ENCODE measurements at places on chromosomes 5 and 9.
A peak's percentile ranks its signal among the peaks of the same experiment; 100 is the strongest.

- no peak for DNase-seq
These were observed 12.0 kb upstream of the NEUROG1 start for GRCh38 chr5:135547590-135548254.

GRCh38 chr5:173108914-173109313 lies 35.4 kb upstream of the BNIP1 start:
- DNase-seq, result no peak

- DNase-seq, result peak; percentile 3
These were observed 120.2 kb upstream of the CCDC152 start for GRCh38 chr5:42636425-42636824.

DNA sequence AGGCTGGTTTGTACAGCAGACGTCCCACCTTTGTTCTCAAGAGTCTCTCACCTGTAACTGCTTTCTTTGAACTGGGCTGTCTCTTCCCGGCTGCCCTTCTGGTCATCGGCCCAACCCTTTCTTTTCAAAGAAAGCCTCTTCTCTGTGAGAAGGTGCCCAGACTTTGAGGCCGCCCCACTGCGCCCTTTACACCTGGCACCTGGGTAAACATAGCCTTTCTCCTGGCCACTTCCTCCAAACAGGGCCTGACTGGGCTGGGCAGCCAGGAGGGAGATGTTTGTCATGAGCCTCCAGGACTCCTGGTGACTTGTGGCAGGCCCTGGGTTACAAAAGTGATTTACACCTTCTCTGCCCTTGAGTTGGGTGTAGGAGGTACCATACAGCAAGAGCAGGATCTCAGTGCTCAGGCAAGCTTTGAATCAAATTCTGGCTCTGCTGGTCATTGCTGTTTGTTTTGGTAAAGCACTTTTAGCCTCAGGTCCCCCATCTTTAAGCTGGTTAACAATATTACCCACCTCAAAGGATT lies 127.2 kb upstream of the CXCL14 start:
- no peak for DNase-seq

DNA sequence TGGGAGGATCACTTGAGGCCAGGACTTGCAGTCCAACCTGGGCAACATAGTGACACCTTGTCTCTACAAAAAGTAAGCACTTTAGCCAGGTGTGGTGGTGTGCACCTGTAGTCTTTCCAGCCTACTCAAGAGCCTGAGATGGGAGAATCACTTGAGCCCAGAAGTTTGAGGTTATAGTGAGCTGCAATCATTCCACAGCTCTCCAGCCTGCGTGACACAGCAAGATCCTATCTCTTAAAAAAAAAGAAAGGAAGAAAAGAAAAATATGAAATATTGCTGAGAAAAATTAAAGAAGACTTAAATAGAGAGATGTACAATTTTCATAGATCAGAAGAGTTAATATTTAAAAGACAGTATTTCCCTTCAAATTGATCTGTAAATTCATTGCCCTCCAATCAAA lies 76.4 kb downstream of the SMIM15 start:
- no peak for DNase-seq

- no peak for DNase-seq
These were observed 8.4 kb downstream of the TGFBI start for GRCh38 chr5:136037001-136037705.

DNA sequence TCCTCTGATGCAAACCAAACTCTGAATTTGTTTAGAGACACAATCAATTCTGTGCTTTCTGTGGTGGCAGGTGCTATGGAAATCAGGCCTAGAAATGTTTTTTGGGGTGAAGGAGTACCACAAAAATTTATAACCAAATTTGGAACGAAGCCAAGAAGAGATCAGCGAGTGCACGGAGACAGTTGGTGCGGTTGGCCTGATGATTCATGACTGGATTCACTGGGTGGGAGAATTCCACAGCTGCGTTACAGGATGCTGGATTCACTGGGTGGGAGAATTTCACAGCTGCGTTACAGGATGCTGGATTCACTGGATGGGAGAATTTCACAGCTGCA lies 135.6 kb upstream of the IRX4 start:
- DNase-seq, result no peak

- no peak for DNase-seq
These were observed 61.1 kb upstream of the SAP30L start for GRCh38 chr5:154384480-154385235.

- DNase-seq, result no peak
These were observed 127.8 kb upstream of the FBN2 start for GRCh38 chr5:128665747-128666355.

- DNase-seq, result no peak
These were observed 8.7 kb upstream of the GRIN1 start for GRCh38 chr9:137130176-137130755.

DNA sequence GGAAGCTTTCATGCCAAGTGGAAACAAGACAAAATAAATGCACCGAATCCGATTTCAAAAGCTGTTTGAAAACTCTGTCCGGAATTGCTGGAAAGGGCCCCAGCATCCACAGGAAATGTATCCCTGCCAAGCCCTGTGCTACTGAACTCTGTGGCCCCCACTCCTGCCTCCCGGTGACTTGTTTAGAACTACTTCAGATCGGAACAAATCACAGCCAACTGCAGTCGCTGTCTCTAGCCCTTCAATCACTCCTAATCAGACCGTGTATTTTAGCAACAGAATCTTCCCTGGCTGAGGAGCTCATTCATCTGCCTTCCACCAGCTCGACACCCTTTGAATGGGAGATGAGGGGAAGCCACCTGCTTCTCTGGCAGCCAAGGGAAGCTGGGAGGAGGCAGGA lies 94.1 kb downstream of the KCNIP1 start:
- no peak for DNase-seq

DNA sequence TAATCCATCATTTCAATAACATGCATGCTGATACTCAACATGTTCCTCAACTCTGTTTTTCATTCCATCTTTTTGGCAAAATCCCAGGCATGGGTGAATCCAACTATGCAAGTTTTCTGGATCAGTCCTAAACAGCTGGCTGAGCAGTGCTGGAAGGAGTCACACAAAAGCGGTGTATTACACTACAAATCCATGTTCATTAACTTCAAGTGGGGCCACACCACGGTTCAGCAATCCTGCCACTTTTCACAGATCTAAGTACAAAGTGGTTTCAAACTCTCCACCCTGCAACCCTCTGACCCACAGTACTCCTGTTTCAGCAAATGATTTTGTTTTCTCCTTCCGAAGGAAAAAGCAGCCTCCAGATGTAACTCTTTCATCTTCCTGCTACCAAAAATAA lies 222.5 kb downstream of the EPB41L4A start:
- DNase-seq, result no peak

GRCh38 chr9:136028760-136029470 lies 66.2 kb downstream of the NACC2 start:
- no peak for DNase-seq

DNA sequence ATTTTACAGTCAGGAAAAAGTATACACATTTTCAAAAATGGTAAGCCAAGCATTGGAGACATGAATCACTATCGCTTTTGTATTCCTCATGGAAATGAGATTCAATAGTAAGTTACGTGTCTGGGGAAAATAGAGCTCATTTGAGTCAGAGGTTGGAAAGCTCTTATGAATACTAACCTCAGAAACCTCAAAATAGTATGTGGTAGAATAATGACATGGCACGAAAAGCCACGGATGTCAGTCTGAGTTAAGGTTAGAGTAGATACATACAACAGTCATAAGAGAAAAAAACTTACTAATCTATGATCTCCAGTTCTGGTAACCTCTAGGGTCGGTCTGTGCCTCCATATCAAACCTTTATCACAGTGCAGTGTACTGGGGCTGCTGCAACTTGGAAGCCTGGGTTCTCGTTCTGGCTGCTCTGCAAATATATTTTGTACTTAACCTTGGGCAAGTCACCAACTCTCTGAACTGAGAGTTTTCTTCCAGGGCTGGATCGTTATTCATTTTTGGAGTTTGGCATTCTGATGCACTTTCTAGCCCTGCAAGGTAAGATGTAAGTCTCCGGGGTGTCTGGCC lies 31.8 kb downstream of the MAP1B start:
- DNase-seq, result no peak

GRCh38 chr5:21802869-21803490 lies 1050.2 kb downstream of the CDH12 start:
- DNase-seq, result peak; percentile 85

DNA sequence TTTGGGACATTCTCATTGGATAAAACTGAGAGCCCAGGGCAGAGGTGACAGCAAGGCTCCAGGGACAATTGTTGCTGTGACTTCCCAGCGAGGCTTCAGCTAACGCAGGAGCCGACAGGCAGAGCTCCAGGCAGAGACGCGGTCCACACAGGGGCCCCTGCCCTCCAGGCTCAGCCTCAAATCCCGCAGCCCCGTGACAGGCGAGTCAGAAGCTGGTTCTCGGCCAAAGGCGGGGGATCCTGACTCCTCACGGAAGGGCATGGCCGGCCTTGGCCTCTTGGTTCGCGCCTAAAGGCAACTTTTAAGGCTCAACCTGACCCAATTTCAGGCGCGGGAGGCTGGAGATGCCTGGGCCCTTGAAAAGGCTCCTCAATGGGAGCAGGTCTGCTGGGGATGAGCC lies 21.3 kb downstream of the SLC12A7 start:
- DNase-seq, result no peak

DNA sequence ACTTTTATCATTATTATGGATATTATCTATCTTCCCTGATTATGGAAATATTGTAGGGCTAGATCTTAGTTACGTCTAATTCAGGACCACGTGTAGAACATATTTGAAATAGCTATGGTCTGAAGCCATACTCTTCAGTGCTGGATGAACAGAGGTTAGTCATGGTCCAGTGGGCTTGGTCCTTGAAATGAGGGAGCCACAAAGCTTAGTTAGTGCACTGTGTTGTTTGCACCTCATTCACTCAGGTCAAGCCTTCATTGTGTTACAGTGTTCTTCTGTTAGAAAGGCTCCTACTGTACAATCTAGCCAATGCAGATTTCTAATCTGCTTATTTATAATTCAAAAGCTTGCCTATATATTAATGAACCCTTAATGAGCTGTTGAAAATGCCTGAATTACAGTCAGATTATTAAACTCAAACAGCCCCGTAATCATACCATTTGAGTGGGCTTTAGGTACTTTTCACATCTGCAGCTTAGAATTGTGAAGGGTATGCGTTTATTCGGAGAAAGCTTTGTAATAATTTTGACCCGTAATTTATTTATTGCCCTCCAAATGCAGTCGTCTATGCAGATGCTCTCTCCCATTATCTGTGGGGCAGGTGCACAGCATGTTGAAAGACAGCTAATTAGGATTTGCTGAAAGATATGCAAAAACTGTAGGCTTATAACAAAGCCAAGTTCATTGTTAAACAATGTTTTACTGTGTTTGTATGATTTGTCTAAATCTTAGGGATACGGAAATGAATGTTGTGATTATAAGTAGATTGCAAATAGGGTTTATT lies 164.9 kb downstream of the PBX3 start:
- no peak for DNase-seq

- no peak for DNase-seq
These were observed 20.8 kb upstream of the SEMA4D start for GRCh38 chr9:89518466-89519365.

- no peak for DNase-seq
These were observed 1.9 kb upstream of the GPBP1 start for GRCh38 chr5:57171816-57172465.

DNA sequence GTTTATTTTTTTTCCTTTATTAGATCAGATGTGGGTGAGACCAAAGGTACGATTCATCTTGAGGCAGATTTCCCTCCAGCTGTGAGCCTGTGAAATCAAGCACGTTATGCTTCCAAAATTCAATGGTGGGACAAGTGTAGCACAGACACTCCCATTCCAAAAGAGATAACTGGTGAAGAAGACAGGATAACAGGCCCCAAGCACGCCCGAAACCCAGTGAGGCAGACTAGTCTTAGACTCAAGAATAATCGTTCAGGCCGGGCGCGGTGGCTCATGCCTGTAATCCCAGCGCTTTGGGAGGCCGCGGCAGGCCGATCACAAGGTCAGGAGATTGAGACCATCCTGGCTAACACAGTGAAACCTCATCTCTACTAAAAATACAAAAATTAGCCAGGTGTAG lies 36.8 kb upstream of the COL5A1 start:
- DNase-seq, result no peak

- peak; percentile 30 for DNase-seq
These were observed 69.4 kb upstream of the NFIB start for GRCh38 chr9:14383294-14383693.

DNA sequence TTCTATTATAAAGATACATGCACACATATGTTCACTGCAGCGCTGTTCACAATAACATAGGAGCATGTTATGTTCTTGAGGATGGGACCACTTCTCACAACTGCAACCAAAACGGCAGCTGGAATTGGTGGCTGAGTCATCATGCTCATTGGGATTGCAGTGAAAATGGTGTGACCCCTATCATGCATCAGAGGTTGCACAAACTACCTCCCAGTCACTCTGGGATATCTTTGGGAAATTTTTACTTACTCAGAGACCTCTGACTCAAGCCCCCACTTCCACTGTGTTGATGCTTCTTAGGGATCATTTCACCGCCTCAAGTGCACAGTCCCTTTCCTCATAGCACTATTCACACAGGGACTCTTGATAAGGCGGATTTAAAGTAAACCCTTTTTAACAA lies 474.1 kb downstream of the BNC2 start:
- DNase-seq, result no peak

GRCh38 chr5:14179446-14179845 lies 36.3 kb downstream of the TRIO start:
- DNase-seq, result no peak

GRCh38 chr9:130040984-130041647 lies 1.9 kb downstream of the FNBP1 start:
- DNase-seq, result no peak

GRCh38 chr5:102048940-102049339 lies 247.1 kb downstream of the SLCO4C1 start:
- peak; percentile 82 for DNase-seq

GRCh38 chr5:6573651-6574101 lies 59.2 kb downstream of the NSUN2 start:
- DNase-seq, result no peak

GRCh38 chr5:88145611-88146467 lies 122.8 kb downstream of the TMEM161B start:
- no peak for DNase-seq

GRCh38 chr9:113574441-113575262 lies 111.1 kb downstream of the RGS3 start:
- DNase-seq, result no peak

GRCh38 chr5:141840280-141840812 lies 37.9 kb downstream of the PCDH1 start:
- no peak for DNase-seq

Measured in NCI-H2171 treated with DMSO at 0.1 percent for 48 hours (cell line).